Vagina (tissue), 2 donors: ENCODE measurements at places on chromosomes 4 and X.

DNA sequence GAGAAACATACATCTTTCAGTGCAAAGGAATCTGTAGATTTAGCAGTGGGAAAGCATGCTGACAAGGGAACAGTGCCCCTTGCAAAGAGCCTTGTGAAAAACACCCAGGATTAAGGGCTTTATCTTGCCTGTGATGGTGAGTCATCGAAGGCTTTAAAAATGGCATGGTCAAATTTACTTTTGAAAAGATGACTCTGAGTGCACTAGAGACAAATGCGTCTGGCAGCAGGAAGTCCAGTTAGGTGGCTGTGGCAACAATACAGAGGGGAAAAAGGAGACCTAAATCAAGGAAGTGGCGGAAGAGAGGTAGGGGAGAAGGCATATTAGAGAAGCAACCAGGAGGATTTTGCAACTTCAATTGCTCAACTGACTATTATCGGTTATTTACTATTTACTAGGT lies 472.6 kb upstream of the CPEB2 start:
- DNase-seq: no peak

DNA sequence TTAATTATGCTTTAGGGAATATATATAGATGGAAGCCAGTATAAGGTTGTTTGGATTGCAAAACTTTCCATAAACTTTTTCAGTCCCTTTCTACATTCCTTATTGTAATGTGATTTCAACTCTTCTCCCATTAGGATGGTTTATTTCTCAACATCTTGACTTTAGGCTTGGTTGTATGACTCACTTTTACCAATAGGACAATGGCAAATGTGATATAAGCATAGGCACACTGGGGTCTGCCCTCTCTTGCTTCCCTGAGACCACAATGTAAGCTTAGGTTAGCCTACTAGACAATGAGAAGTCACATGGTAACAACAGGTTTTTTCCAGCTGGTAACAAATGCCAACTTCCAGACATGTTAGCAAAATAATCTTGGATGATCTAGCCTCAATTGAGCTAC lies 163.3 kb upstream of the RBPJ start:
- no peak for DNase-seq

GRCh38 chr4:159941076-159941475 lies 838.2 kb downstream of the RAPGEF2 start:
- no peak for DNase-seq

GRCh38 chr4:183163135-183163534 lies 64.1 kb downstream of the WWC2 start:
- DNase-seq: no peak

GRCh38 chrX:38347136-38347535 lies 5.3 kb upstream of the OTC start:
- no peak for DNase-seq

DNA sequence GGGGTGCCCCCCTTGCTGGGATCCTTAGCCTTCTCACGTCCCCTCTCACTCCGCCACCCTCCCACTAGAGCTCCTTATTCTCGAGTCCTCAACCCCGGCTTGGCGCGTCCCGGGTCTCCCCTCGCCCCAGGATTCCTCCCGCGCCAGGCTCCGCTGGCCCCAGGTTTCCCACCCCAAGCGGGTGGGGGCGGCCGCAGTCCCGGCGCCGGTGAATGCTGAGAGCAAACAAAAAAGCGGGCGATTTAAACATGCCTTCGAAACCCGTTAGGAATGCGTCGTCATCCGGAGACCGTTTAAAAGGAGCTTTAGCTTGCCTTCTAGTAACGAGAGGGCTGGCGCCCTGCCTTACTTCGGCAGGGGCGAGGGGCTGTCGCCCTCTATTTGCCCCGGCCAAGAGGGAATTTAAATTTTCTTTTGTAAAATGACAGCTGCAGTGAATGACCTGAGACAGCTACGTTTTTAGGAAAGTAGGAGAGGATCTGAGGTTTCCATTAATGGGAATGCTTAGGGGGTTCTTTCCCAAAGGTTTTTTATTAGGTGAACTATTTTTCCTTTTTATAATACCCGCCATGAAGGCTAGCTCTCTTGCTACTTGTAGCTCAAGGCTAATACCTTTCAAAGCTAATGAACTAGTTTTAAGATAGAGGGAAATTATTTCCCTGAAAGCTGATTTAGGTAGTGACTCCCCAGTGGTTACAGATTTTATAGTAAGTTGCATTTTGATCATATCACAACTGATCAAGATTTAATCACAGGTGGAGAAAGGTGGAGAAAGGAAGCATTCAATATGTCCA lies 3.1 kb downstream of the JADE1 start:
- no peak for DNase-seq

GRCh38 chrX:132271311-132271778 lies 52.1 kb upstream of the RAP2C start:
- DNase-seq: no peak

GRCh38 chrX:347351-348117 lies 28.9 kb upstream of the GTPBP6 start:
- no peak for DNase-seq

DNA sequence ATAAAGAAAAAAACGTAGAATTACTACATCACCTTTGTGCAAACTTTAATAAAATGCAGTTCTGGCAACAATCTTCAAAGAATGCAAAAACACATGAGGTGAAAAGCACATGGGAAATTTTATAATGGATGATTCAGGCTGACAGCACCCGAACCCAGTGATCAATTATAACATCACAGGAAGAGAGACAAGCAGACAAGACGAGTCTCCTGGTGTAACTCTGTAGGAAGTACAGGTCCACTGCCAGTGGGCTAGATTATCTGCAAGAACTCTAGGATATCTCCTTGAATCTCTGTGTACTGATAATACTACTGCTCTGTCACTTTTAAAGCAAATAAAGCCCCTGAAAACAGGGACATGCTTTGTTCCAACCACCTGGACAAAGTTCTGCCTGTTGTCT lies 58.9 kb upstream of the NXF3 start:
- no peak for DNase-seq

DNA sequence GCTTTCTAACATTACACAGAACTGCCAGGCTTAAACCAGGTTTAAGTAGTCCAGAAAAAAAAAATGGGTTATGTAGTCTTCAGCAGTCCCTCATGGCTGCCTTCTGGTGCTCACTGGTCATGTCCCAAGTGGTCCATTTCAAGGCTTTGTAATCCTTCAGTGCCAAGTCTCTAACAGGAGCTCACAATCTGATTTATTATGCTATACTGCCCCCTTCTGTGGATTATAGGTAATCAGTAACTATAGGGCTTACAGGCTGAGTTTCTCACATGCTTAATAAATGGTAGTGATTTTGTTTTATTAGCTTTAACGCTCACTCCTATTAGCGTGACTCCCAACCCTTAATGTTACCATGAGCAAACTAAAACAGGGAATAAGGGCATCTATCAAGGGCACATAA lies 92.5 kb upstream of the EDA2R start:
- DNase-seq: no peak

DNA sequence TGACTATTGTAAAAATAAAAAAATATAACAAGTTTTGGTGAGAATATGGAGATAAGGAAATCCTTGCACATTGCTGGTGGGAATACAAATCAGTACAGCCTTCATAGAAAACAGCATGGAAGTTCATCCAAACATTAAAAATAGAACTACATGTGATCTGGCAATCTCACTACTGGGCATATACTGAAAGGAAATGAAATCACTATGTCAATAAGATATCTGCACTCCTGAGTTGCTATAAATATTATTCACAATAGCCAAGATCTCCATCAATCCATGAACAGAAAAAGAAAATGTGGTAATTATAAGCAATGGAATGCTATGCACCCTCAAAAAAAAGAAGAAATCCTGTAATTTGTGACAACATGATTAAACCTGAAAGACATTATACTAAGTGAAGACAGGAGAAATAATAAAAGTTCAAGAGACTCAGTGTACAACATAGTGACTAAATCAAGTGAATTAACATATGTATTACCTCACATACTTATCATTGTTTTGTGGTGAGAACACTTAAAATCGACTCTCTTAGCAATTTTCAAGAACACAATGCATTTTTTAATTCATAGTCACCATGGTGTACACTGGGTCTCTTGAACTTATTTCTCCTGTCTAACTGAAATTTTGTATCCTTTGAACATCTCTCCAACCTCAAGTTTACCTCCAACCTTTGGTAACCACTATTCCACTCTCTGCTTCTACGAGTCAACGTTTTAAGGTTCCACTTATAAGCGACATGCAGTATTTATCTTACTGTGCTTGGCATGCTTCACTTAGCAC lies 1703.7 kb upstream of the AGA start:
- no peak for DNase-seq

- DNase-seq: no peak
These were observed 867.1 kb upstream of the TENM3 start for GRCh38 chr4:181376058-181376457.

DNA sequence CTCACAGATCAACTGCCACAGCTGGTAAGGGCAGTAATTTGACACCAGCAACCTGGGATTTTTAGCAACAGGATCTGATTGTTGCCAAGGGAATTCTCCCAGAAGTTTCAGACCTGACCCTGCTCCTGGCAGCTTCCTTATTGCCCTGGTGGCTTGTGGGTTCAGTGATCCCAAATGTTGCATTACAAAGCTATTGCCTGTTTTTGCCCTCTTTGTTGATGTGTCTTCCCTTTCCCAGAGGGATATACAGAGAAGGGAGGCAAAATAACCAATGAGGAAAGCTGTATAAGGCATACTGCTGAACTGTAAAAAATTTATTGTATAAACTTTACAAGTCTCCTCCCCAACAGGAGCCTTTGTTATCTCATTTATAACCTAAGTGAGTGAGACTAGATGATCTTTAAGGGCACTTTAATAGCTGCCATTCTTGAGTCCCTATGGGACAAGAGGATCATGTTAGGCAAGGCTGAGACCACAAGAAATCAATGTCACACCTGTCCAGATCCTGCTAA lies 22.2 kb downstream of the VSIG4 start:
- DNase-seq: no peak

GRCh38 chr4:81914623-81915022 lies 442.9 kb upstream of the RASGEF1B start:
- DNase-seq: no peak

GRCh38 chrX:129938081-129938480 lies 32.1 kb downstream of the UTP14A start:
- no peak for DNase-seq

- DNase-seq: no peak
These were observed 4.3 kb downstream of the PSAPL1 start for GRCh38 chr4:7430368-7430964.

DNA sequence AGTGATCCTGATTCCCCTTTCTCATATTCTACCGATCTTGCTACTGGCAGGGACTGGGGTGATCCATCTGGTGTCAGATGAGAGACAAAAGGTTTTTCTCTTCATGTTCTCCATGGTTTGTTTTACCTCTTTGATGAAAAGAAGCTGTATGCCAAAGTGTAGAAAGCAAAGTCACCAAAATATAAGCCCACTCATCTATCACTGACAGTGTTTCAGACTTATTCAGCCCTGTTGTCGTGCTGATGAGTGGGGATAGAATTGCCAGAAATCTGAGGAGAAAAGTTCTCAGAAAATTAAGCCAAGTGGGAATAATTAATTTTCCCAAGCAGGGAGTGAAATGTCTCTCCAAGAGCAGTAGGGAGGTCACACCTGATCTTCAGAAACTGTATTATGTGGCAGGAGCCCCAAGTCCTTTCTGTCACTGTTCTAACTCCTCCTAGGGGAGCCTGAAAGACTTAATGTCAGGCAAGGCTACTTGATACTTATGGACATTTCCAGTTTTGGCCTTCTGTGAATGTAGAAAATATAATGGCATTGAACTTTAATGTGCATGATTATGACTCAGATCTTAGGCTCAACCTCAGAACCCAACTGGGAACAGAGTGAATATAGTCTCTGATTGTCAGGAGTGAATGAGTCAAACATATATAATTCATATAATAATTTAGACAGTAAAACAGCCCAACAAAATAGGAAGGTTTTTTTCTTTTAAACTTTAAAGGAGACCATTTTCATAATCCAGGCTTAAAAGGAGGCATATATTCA lies 298.1 kb downstream of the ANKRD50 start:
- DNase-seq: no peak

DNA sequence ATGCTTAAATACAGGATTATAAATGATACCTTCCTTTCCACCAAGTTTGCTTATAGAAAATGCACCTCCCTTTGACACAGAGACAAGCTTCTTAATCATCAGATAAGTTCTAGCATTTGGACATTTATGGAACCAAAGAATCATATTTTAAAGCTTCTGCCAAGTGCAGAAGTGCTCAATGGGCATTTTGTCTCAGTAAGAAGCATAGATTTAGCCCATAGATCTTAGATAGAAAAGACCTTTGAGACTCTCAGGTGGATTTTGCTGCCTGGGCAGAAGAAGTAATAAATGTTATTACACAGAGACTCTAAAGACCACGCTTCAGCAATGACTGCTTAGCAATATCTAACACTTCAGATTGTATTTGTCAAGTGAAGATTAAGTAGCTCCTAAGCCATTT lies 174.6 kb downstream of the VEGFC start:
- no peak for DNase-seq

DNA sequence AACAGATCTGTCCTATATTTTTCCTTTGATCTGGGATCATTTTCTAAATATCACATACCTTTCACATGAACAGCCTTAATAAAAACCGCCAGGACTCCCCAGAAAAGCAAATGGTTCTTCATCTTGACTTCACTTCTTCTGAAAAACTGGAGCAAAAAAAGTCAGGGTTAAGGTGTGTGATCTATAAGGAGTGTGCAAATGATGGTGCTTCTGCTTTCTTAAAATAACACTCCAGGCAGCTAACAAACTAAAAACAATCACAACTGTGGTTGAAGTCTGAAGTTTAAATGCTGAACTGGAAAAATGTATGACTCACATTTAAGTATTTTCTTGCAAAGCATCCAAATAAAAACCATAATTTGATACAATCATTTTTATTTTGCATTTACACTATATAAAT lies at the start of gene JCHAIN:
TSS of gene JCHAIN (minus strand) at position 140 of the 400 bp plus-strand sequence. CDS start at position 122, 18 bp downstream.
- DNase-seq: no peak

DNA sequence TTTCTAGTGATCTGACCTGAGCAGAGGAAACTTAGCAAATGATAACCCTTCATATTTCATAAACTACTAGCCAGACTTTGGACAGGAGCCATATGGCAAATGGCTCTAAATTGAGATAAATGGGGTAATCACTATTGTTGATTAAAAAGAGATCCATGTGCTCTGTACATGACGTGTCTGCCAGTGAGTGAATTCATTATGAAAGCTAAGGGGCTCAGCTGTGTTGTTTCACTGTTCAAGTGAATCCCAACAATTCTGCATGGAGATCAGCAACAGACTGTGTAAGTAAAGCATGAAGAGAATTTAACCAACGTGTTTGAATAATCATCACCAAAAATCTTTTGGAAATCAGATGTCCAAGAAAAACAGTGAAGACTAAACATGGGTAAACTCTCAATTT lies 9.5 kb upstream of the QRFPR start:
- no peak for DNase-seq

GRCh38 chr4:55884093-55884850 lies 30.8 kb downstream of the EXOC1 start:
- no peak for DNase-seq
